ENCODE measurements at places on chromosomes 2 and 18.

- no peak for DNase-seq
Observed at GRCh38 chr2:60948161-60948560, 66.8 kb downstream of the REL start.

DNA sequence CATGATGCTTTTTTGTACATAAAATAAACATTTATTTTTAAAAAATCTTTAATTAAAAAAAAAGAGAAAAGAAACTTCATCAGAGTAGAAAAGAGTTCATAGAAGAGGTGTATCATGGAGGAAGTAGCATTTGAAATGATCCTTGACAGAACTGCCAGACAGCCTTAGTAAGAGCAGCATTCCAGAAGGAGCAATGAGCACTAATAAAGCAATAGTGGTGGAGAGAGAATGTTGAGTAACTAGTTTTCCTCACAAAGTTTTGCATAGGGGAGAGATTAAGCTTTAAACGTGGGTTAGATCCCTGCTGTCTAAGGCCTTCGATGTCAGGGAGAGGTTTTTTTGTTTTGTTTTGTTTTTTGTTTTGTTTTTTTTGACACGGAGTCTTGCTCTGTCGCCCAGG is 29.8 kb upstream of the METTL21A start:
- DNase-seq = no peak

DNA sequence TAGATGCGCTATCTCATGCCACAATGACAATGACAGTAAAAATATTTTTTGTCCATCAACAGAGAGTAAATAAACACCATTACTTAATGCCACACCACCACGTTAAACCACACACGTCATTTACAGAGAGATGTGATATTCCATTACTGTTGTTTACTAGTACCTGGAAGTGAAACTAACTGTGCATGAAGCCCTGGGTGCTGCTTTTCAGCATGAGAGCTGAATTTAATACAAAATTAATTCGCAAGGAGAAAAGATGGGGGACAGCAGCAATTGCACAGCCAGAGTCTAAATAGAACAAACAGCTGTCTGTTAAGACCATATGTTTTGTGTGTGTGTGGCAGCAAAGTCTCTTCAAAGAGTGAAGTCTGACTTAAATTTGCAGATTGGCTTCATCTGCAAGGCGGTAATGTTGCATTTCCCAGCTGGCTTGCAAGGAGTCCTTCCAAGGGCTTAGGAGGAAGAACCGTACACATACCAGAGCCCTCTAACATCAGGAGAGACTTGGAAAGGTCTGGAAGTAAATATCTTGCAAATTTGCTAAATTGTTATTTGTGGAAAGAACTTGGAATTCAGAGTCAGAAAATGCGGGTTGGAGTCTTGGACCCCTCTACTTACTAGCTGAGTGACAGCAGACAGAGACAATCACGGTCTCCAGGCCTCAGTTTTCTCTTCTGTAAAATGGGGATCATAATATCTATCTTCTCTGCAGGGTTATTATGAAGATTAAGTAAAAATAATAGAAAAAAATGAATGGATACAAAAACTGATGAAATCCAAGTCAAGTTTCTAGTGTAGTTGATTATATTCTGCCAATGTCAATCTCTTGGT is 127.6 kb downstream of the ALPK2 start:
- no peak for DNase-seq

DNA sequence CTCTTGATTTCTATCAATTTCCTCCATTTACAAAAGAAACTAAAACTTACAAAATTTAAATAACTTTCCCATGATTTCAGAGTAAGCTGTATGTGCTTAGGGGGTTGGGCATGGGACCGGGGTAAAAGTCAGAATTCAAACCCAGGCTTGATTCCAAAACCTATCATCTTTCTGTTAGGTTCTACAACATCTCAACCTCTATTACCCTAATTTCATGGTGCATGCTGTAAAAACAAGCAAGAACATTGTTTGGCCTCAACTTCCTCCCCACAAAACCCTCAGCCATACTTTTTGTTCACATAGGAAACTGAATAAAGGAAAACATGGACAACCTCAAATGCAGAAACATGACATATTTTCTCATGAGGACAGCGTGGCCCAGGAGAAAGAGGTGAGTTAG is 59.3 kb downstream of the RDH14 start:
- DNase-seq = no peak

DNA sequence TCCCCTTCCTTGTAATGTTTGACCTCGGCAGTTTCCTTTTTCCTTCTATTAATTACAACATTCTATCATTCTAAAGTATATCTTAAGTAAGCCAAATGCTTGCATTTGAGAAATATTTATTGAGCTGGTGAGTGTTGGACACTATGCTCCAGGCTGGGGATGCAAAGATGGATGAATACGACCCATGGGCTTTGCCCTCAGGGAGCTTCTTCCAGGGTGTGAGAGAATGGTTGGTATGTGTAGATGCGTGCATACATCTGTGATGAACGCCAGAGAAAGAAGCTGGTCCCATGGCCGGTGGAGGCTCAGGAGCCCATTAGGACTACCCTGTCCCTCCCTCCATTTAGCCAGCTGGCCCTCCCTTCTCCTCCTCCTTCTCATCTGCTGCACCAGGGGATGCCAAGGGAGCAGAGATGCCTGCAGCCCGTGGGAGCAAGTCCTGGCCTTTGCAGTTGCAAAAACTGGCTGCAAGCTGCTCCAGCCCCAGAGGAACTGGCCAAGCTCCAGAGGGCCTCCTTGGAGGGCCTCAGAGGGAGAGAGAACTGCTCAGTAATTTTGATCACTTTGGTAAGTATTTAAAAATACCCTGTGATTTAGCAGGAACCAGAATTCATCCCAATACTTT is 65.7 kb upstream of the FOSL2 start:
- no peak for DNase-seq

DNA sequence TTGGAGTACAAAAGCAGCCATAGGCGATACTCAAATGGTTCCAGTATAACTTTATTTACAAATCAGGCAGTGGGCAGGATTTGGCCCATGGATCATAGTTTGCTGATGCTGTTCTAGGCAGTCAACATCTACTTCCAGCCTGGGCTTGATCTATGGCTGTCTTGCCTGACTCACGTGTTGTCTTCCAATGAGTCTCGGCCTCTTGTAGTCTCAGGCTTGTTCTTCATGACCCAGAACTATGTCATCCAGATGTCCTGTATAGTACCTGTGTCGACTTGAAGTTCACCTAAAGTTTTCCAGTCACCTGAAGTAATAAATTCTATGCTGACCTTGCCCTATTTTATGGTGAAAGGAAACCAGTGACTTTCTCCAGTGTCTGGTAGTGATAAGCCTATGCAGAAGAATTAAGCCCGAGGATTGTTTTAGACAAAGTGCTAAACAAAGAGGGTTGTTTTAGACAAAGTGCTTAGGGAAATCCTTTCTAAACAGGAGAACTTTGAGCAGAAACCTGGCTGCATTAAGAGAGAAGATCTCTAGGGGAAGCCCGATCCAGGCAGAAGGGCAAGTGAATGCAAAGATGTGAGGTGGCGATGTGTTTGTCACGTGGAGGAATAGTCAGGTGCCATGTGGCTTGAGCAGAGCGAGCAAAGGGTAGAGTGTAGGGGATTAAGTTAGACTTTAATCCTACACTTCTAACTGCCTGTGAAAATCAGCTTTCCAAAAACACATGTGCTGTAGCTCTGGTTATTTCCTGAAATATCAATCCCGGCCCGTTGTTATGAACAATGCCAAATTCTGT is 8.5 kb upstream of the THNSL2 start:
- no peak for DNase-seq

- no peak for DNase-seq
Observed at GRCh38 chr2:219469186-219469724, 29.4 kb upstream of the GMPPA start.

- DNase-seq = no peak
Observed at GRCh38 chr2:234968631-234969305, 17.0 kb downstream of the SH3BP4 start.

- DNase-seq = no peak
Observed at GRCh38 chr18:13810950-13811485, 12.9 kb upstream of the MC5R start.

- no peak for DNase-seq
Observed at GRCh38 chr2:45498661-45499550, 112.2 kb downstream of the SRBD1 start.

All from CD8-positive, alpha-beta memory T cell (primary cell).